ENCODE measurements at places on chromosomes 3 and 15.

GRCh38 chr3:98705694-98706093, 57.4 kb upstream of the ST3GAL6 start:
- no peak for DNase-seq

DNA sequence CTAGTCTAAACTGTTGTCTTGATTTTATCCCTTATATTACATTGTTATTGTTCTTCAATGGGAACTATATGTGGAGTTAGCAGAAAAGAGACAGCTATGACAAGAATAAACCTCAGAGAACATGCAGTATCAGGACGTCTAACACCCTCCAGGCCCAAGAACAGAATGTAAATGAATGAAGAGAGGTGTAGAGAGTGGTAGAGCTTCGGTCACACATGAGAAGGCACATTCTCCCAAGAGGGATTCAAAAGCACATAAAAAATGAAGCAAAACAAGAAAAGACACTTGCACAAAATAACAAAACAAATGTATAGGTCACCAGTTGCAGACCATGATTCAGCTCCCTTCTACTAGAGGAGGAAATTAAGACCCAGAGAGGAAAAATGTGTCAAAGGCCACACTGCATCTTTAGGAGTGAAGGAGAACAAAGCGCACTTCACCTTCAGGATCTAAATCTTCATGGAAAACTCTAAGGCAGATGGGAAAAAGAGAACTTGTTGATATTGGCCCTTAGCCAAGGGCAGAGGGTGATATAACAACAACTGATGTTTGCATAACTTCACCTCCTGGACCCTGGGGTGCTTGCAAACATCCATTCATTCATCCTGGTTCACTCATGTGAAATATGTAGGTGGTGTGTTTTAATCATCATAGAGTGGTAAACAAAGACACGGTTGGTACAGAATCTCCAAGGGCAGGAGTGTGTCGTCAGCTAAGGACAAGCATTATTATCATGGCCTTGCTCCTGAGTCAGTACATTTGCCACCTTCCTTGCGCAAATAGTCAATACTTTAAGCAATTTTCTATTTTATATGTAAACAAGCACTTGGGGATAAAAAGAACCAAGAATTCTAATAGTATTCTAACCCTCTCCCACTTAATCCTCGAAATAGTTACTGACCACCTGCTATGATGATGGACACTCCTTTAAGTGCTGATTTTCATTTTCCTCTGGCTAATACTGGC, 8.8 kb downstream of the NEK10 start:
- no peak for DNase-seq

GRCh38 chr3:193313061-193313958, 65.2 kb downstream of the ATP13A5 start:
- no peak for DNase-seq

DNA sequence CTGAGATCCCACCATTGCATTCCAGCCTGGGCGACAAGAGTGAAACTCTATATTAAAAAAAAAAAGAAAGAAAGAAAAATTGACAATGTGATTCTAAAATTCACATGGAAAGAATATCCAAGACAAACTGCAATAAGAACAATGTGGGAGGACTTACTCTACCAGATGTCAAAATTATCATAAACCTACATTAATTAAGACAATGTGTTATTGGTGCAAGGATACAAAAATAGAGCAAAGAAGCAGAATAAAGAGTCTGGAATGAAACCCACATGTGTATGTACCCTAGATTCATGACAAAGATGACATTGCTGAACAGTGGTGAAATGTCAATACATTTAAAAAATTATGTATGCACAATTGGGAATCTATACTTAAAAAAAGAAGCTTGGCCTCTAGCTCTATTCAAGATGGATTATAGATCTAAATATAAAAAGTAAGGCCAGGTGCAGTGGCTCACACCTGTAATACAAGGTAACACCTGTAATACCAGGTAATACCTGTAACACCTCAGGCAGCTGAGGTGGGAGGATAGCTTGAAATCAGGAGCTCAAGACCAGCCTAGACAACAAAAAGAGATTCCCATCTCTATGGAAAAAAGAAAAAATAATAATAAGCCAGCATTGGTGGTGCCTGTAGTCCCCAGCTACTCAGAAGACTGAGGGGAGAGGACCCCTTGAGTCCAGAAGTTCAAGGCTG, 45.7 kb downstream of the ZBTB11 start:
- no peak for DNase-seq

DNA sequence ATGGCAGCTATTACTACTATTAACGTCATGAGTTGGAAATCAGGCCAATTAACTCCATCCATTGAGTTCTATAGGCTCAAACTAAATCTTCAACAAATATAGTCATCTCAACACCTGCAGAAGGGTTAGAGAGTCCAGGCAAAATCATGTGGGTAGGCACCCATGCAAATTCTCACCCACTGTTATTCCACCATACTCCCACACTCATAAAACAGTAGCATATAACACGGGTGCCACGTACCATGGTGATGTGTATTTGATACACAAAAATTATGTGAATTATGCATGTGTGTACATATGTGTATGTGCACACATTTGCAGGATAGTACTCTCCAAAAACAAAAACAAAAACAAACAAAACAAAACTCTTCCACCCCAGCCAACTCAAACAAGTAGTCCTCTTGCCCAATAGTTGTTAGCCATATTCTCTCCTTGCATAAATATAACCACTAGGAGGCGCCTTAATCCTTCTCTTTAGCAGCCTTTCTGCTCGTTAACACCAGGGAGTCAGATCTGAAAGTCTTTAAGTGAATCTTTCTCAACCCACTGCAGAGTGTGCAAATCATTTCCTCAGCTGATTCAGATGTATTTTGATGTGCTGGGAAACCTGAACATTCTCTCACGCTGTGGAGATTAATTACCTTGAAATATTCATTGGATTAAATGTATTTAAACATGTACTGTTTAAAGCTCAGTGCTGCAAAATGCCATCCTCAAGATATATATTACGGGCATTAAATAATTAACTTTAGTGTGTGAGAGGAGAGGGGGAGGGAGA, 38.0 kb upstream of the COPB2 start:
- peak; percentile 34 for DNase-seq

DNA sequence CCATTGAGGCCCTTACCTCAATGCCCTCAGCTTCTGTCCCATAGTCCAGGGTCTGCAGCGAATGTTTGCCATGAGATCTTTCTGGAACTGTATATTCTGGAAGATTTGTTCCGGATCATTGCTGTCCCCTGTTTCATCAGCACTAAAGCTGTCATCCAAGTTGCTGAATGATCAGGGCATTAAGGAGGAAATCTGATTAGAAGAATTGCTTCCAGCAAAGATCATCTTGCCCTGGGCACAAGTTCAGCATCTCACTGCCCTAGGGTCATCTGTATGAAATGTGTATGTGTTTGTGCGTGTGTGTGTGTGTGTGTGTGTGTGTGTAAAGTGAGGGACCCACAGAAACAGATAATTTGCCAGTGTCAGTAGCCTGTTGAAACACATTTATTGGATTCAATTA, 1.4 kb downstream of the TMC3 start:
- DNase-seq = no peak

DNA sequence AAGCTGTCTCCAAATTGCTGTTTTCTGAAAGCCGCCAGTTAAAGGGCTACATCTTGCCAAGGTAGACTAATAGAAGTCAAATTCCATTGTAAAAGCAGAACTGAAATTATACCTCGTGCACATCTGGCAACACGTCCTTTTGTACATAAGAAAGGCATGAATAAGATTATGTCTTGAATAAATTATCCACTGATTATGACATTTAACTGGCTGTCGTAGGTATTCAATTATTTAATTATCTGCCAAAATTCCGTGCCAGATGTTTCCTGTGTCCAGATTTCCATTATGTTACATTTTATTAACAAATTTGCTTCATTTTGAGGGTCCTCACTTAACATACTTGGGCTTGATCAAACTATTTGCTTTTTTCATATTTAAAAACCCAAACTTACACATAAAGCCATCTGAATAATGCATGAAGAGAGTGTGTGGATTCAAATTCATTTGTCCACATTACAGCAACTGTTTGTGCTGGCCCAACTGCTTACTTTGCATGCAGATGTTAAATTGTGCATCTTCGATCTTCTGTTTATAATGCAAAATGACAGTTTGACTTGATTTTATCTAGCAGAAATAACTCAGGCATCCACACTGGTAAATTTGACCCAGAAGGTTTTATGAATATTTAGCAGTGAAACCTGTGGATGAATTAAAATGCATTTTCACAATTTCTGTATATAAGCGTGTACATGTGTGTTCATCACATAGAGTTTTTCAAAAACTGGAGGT, 701.5 kb downstream of the ZNF385D start:
- no peak for DNase-seq

DNA sequence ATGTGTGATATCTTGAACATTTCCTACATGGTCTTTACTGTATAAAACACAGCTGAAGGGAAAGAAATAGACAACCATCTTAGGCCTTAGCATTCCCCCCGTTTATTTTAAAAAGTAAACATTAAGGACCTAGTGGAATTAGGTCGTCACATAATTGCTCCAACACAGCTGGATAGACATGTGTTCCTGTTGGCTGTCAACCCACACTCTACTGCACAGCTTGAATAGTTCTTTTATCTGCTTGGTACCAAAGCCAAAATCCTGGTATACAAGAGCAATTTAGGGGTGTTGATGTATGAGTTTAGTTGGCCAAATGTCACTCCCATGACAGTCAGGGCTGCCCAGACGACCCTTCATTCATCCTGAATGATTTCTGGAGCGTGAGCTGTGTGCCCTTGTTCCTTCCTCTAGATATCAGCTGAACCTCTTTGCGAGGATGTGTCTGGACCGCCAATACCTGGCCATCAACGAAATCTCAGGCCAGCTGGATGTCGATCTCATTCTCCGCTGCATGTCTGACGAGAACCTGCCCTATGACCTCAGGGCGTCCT, 179.7 kb downstream of the ITPR1 start:
- no peak for DNase-seq

DNA sequence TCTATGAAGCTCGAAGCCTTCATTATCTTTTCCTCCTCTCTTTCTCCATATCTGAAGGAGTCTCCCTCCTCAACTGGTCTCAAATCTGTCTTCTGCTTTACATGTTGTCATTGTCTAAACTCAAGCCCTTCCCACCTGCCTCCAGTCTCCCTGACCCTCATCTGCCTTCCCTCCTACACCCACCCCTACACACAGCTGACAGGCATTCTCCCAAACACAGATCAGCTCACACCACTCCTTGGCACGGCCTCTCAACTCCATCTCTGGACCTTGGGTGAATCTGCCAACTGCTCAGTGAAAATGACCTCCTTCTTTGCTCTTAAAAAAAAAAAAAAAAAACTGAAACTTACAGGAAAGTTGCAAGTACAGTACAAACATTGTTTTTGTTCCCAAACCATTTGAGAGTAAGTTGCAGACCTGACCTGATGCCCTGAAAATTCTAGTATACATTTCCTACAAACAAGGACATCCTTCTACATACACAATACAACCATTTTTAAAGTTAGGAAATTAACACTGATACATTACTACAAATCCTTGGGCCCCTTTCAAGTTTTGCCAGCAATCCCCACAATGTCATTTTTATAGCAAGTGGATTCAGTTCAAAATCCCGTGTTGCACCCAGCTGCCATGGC, 49.4 kb upstream of the UBE2E1 start:
- DNase-seq = no peak

- no peak for DNase-seq
These were observed 219.3 kb upstream of the NR2E3 start for GRCh38 chr15:71591057-71591456.

DNA sequence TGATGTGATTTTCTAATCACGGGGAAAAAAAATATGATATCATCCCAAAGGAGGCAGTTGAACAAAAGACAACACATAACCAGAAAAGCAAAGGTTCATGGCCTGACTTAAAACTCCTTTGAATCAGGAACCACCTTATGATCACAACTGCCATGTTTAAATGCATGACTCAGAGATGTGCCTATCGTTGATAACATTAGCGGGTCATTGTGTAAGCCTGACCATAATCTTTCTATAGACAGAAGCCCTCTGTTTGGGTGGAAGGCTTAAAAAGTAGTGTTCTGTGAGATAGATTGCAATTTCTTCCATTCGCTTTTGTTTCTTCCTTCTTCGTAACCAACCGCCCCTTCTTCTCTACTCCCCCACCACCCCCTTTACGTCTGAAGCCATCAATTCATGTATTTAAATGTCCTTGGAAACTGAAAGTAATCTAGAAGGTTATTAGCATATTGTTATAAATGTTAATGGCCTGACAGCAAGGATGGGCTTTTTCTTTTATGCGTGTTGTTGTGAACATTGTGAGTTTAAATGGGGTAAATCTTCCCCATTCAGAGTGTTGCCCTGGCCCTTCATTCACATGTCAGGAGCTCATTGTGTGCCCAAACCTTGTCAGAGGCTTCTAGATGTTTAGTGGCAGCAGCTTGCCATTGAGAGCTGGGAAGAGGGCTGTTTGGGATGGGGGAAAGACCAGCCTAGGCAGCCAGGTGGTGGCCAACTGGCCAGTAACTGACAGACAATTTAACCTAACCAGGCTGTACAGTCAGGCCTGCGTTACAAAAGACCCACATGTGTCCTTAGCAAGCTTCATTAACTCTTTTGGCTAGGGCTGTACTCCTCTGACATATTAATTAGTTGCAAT, 64.5 kb downstream of the EPHA3 start:
- DNase-seq = no peak

GRCh38 chr15:64854041-64854440, 12.3 kb downstream of the PLEKHO2 start:
- no peak for DNase-seq

DNA sequence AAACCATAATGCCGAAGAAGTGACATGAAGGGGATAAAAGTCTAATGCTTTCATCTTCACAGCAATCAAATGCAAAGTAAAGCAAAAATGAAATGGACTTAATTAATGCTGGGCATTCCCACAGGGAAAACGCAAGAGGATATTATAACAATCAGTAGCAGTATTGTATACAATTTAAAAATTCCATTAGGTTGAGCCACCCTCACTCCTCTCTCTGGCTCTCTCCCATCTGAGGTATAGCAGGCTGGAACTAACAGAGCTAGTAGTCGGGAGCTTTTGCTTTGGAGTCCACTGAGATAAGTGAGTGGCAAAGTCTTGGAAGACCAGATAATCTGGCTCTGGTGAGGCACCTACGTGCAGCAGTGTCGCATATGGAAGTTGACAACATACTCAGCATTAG, 33.9 kb downstream of the DET1 start:
- DNase-seq = peak; percentile 23

- DNase-seq = peak; percentile 50
These were observed 82.9 kb upstream of the GSK3B start for GRCh38 chr3:120177151-120177550.

GRCh38 chr3:171138027-171138426, 111.5 kb upstream of the SLC2A2 start:
- DNase-seq = no peak

GRCh38 chr3:109165905-109166304, 29.4 kb downstream of the C3orf85 start:
- DNase-seq = no peak

DNA sequence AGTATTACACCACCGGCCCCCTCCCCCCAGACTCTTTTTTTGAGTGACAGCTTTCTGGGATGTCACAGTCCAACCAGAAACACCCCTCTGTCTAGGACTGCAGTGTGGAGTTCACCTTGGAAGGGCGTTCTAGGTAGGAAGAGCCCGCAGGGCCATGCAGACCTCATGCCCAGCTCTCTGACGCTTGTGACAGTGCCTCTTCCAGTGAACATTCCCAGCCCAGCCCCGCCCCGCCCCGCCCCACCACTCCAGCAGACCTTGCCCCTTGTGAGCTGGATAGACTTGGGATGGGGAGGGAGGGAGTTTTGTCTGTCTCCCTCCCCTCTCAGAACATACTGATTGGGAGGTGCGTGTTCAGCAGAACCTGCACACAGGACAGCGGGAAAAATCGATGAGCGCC, 63.6 kb downstream of the AAGAB start:
- no peak for DNase-seq

GRCh38 chr3:49657208-49657915, 16.8 kb upstream of the APEH start:
- no peak for DNase-seq
